ENCODE measurements at places on chromosomes 11 and 22.

GRCh38 chr22:26276529-26277160, 107.4 kb downstream of the SEZ6L start:
- no peak for DNase-seq

GRCh38 chr22:24421428-24421931, 5.9 kb upstream of the ADORA2A start:
- no peak for DNase-seq

DNA sequence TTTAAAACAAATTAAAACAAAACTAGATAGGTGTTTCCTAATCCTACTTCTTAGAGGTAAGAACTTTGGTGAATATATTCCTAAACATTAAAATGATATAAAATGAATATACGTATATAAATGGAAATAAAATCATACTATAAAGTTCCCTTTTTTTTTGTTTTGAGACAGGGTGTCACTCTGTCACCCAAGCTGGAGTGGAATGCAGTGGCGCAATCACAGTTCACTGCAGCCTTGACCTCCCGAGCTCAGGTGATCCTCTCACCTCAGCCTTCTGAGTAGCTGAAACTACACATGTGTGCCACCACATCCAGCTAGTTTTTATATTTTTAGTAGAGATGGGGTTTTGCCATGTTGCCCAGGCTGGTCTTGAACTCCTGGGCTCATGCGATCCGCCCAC, 44.9 kb downstream of the NPAT start:
- no peak for DNase-seq

- no peak for DNase-seq
Measured at GRCh38 chr11:2926611-2927051, 2.6 kb downstream of the PHLDA2 start.

DNA sequence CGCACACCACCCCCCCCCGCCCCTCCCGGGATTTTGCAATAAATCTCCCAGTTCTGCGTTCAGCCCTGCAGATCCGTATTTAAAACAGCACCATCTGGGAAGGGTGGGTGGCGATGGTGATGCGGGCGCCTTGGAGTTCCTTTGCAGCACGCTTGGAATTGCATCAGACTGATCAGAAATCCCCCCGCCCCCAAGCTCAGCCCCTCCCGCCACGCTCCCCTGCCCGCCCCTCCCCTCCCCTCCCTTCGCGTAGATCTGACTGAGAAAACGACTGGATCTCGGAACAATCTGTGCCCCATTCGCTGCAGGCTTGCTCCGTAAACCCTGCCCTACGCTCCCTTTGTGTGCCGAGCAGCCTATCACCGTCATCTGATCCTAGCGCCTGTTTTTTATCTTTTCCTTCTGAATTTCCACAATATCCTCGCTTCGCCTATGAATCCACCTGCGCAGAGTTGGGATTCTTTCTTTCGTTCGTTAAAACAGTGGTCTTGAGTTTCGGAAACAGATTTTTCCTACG, 18.1 kb upstream of the BDNF start:
- DNase-seq, result no peak

DNA sequence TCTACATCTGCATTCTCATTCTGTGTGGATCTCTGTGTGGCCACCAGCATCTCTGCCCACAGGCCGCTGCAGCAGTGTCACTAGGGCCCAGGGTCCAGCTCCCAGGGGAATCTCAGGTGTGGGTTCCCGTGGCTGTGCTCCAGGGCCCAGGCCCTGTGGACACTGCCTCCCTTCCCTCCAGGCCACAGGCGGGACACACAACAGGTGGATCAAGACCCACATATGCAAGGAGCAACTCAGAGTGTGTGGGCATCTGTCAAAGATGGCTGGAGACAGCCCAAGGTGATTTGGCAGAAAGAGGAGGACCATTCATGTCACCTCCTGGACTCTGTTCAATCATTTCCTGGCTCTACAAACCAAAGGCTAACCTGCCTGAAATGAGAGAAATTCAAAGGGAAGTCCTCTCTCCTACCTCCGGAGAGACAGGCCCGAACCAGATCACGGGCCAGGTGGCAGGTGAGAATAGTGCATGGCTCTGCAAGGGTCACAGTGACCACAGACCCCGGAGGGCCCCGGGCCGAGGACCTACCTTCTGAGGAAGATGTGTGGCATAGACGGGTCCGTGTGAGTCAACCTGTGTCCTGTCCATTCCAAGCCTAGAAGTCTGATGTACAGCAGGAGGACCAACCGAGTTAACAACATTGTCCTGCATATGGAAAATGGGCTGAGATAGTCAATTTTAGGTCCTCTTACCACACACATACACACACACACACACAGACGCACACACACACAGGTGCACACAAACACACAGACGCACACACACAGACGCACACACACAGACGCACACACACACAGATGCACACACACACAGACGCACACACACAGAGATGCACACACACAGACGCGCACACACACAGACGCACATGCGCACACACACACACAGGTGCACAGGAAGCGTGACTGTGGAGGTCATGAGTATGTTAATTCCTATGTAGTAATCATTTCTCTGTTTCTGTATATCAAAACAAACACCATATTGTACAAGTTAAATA, 1068.5 kb downstream of the BRD1 start:
- DNase-seq, result peak; percentile 2

GRCh38 chr11:20362481-20362880, 1.0 kb upstream of the HTATIP2 start:
- no peak for DNase-seq

DNA sequence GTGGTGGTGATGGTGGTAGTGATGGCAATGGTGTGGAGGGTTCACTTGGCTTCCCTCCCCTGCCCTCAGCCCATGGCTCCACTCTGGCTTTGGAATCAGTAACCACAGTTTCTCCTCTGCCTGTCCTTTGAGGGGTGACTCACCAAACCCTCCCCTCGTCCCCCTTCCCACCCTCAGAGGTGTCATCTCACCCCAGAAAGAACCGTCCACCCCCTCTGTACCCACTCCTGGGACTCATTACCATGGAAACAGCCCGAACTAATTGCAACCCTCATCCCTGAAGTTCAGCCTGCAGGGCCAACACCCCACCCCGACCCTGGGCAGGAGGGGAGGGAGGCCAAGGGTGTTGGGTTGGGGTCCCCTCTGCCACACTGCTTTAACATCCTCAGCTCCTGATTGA, 26.6 kb downstream of the PHLDB1 start:
- DNase-seq, result no peak

- no peak for DNase-seq
Measured at GRCh38 chr11:28259177-28259843, 151.1 kb downstream of the METTL15 start.

DNA sequence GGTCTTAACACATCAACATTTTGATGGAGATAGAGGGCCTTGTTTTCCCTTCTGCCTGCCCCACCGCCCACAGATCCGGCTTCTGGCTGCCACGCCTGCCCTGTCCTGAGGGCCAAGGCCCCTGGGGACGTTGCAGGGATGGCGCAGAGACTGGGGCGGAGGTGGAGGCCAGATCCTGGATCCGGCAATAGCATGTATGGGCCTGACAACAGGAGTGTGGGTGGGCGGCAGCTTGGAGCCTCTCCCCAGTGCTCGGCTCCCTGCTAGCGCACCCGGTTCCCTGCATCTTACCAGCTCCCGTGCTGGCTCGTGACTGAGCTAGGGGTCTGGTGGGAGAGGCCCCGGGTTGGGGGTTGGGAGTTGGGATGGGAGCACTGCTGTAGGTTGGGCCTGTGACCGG, 95.6 kb downstream of the ZBTB16 start:
- DNase-seq, result no peak

GRCh38 chr22:26922806-26923205, 265.4 kb downstream of the MIAT start:
- no peak for DNase-seq

GRCh38 chr11:38323961-38324761, 1726.1 kb upstream of the RAG2 start:
- DNase-seq, result no peak

GRCh38 chr11:63683133-63683991, 2.1 kb downstream of the RTN3 start:
- DNase-seq, result no peak

GRCh38 chr22:35020517-35020916, 45.4 kb upstream of the ISX start:
- no peak for DNase-seq

- no peak for DNase-seq
Measured at GRCh38 chr22:36797374-36797773, 19.5 kb downstream of the PVALB start.

GRCh38 chr11:46858920-46859546, 13.0 kb upstream of the CKAP5 start:
- no peak for DNase-seq

GRCh38 chr11:114673661-114674060, 4.7 kb upstream of the NXPE2 start:
- no peak for DNase-seq

All from activated CD4-positive, alpha-beta T cell treated with anti-CD3 and anti-CD28 coated beads for 1 hour (primary cell).